ENCODE measurements at places on chromosomes 11 and 22.

- no peak for DNase-seq
These were observed 165.5 kb upstream of the C11orf58 start for GRCh38 chr11:16572945-16573344.

DNA sequence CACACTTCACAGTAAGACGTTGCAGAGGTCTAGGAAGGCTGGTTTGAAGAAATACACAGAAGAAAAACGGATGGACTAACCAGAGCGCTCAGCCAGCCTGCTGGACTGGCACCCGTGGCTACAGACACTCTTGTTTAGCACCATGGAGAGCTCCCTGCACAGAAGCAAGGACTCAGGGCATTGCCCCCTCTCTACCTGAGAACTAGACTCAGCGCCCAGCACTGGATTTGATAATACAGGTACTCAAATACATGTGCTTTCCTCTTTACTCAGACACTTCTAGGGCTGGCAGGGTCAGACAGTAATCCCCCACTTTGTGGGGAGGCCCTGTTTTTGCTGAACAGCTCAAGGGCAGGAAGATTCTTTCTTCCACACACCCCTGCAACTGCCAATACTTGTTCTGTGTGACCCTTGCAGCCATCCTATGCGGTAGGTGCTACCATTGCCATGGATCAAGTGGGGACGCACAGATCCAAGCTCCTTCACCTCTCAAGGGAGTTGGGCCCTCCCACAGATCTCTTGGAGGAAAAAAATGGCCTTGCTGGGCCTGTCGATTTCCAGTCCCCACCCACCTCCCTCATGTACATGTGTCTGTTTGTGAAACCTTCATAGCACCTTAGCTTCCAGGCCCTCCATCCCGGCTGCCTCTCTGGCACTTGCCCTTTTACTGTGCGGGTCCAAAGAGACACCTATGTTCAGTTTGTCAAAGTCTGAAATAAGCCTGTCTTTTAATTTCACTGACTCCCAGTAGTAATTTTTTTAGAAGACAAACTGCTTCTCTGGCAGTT is 5.1 kb upstream of the P2RX6 start:
- no peak for DNase-seq

- no peak for DNase-seq
These were observed 381.6 kb downstream of the ETS1 start for GRCh38 chr11:128205796-128206195.

GRCh38 chr11:103624708-103625623 is 411.5 kb upstream of the DDI1 start:
- no peak for DNase-seq

DNA sequence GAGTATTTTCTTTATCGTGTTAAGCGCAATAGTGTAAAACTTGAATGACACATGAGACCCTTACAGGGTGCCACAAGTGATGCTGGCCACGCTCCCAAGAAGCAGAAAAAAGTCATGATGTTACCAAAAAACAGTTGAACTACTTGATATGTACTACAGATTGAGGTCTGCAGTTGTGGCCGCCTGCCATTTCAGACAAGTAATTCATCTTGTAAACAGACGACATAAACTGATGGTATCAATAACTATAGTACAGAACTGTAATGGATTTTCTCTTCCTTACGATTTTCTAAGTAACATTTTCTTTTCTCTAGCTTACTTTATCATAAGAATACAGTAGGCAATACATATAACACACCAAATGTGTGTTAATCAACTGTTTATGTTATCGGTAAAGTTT is 5.5 kb downstream of the CD59 start:
- DNase-seq = no peak

DNA sequence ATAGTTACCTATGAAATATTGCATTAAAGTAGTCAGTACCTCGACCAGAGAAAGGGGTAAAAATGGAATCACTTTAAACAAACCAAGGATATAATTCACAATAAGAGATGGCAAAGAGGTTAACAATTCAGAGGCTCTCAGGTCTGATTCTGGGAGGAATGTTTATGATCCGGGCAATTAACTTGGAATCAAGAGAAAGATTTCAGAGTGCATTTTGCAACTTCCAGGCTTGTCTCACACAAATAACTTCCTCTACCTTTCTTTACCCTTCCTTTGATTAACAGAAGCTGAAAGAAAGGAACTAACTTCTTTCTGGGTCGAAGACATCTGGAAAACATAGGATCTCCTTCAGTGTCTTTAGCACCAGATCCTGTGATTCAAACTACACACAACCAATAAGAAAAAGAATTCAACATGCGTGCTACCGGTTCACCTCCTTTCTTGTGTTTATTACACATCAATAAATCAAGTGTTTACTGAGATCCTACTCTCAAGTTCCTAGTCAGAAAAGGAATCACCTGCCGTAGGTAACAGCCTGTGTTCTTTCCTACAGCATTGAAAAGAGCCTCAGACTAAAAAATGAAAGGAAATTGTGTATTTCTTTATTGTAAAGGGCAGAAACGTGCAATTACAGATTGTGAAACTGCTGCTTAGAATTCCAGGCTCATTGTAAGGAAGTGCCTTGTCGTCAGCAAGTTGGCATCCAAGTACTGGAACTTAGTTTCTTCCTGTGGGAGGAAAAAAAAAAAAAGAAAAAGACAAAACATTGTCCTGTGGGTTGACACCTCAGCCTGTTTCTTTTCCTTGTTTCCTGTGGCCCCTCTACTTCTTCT is 29.5 kb downstream of the CARD18 start:
- no peak for DNase-seq

- DNase-seq = no peak
These were observed 31.2 kb upstream of the SORL1-AS1 start for GRCh38 chr11:121483805-121484480.

DNA sequence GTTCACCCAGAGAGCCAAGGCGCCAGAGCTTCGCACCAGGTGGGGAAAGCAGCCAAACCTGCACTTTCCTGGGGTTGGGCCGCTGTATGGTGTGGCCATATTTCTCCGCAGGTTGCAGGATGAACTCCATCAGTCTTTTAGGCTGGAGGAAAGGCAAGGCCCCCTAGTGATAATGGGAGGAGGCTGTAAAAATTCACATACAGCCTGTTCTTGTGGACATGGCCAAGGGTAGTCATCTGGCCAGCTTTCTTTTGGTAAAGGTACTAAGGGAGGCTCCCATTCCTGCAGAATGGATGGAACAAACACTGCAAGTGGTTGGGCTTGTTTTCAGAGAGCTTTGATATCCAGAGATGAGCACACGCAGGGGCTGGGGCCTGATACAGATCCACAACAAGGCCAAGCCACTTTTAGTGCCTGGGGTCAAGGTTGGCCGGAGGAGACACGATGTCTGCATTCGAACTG is 29.6 kb downstream of the C22orf31 start:
- no peak for DNase-seq

GRCh38 chr22:46376908-46377524 is 41.5 kb downstream of the TRMU start:
- DNase-seq = no peak

DNA sequence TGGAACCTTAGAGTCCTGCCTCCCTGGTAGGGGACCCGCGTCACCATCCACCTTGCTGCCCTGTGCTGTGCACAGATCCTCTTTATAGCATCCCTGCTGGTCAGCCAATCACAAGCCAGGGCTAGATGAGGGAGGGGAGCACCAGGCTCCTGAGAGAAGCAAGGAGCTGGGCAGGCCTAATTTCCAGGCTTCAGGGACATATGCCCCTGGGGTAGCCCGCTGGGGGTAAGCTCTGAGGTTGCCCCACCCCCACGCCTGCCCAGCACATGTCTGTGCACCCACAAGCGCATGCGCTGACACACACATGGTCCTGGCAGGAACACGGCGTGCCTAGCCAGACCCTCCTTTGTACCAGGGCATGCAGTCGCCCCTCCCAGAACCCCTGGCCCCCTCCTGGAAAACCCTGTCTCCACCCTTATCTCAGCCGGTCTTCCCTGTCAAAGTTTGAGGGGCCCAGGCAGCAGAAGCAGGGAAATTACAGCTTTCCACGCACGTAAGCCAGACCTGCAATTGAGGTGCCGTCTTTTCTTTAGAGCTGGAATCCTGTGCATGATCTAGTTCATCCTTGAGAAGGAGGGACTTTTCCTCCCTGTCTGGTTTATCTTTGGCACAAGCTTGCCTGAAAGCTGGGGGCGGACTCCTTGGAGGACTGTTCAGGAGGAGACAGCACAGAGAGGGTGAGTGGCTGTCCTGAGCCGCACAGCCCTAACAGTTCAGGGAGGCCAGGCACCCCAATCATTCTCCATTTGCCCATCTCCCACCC is 2.1 kb downstream of the SSTR3 start:
- DNase-seq = peak; percentile 46

DNA sequence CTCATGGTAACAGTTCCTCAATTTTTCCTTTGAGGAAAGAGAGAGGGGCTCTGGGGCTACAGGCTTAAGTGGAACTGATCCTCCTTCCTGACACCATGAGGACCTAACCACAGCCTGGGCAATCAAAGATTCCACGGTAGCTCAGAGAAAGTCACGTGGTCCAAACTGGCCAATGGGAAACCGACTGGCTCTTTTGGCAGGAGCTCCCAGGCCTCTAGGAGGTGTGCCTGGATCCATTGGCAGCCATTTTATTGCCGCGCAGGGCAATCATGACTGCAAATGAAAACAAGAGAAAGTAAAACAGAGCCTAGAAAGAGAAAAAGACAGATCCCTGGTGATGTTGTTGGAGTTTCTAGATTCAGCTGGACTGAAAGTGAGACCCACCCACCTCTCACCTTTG is 27.3 kb upstream of the ASPHD2 start:
- DNase-seq = no peak

- DNase-seq = no peak
These were observed 86.7 kb downstream of the WNT7B start for GRCh38 chr22:45890351-45890635.

- DNase-seq = no peak
These were observed 6.4 kb upstream of the TESMIN start for GRCh38 chr11:68757711-68758110.

DNA sequence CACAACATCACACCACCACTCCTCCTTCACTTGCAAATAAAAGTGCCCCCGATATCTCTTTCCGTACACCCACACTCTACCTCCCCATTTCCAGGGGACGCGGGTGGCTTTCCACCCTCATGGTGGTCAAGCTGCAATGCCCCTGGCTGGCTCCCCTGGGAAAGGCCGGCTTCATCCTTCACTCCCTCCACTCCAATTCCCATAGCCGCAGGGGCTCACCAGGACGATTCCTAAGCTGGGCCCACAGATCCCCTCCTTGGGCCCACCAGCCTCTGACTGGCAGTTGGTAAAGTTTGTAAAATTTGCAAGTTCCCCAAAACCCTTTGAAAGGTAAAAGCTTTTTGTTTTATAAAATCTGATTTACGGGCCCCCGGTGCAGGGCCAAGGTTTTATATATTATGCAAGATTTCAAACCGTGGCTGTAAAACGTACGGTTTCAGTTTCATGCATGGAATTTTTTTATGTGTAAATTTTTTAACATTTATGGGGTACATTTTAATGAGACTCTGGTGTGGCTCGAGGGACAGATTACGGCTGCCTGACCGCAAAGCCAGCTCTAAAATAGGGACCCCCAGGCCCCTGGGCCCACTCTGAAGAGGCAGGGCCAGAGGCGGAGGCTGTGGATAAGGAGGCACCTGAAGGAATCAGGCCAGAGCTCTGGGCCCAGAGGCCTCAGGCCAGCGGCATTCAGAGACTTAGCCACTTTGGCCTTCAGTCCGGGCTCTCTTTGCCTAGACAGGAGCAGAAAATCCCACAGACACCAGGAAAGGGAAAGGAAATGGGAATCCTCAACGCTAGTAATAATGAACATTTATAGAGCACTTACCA is 106.5 kb downstream of the FEZ1 start:
- DNase-seq = no peak

GRCh38 chr11:98398508-98398907 is 622.2 kb upstream of the CNTN5 start:
- DNase-seq = no peak

DNA sequence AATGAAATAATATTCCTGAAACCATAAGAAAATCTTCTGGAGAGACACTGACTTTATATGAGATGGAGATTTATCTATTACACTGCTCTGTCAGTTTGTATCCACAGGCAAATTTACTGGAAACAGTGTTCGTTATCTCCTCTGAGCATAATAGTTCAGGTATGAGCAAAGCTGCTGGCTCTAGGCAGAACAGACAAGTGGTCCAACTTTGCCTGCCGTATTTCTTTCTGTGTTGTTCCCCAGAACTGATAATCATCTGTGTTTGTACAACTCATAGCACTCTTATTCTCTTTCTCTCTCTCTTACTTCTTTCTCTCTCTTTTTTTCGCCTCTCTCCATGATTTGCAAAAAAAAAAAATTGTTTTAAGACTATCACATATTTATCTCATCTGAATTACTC is 623.8 kb upstream of the CHORDC1 start:
- DNase-seq = no peak

DNA sequence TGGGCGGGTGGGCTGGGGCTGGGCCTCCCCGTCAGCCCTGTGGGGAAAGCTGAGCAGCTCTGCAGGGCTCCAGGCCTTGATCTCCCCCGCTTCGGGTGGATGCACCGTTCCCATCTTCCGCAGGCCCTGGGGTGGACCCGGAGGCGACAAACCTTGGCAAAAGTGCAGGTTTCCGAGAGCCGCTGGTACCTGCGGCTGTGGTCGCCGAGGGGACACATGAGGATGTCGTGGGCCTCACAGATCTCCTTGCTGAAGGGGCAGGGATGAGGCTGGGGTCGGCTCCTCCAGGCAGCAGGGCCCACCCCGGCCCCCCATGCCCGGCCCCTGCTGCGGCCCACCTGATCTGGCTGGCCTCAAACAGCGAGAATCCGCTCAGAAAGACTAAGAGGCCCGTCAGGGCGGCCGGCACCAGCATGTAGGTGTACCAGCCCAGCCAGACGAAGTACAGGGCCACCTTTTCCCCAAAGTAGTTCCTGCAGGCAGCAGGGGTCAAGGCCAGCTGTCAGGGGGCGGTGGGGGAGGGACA is 11.8 kb downstream of the ANO9 start:
- DNase-seq = no peak

DNA sequence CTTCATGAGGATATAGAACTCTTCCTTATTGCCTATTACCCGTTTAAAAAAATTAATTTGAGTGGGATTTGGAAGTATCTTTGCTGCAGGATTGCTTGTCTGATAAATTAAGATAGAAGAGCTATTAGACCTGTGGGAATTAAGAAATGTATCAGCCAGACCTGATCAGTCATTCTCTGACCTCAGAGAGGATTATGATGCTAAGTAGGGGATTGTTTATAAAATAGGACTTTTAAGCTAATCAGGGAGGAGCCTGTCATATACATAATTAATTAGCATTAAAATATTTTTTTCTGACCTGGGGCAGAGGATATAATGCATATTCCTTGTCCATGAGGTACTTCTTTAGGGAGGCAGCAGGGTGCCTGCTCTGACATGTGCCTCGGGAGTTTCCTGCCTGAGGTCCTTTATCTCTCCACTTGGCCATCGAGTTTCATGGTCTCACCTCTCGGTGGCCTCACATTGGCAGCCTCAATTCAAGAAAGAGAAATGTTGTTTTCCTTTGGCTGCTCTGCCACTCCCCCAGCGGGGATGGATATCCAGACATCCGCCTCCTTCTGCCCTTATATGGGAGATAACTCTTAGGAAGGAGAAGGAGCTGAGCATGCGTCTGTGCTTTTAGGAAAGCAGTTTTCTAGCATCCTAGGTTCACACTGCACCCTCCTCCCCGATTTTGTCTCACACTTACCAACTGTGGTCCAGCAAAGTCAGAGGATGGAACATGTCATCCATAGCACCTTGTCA is 41.1 kb downstream of the DIXDC1 start:
- DNase-seq = peak; percentile 72

- no peak for DNase-seq
These were observed at the start of gene ARRB1 for GRCh38 chr11:75351541-75351790. TSS of gene ARRB1 (minus strand) at chr11:75351661. CDS start at chr11:75351607, 54 bp downstream.

GRCh38 chr22:21989049-21989448 is 6.5 kb upstream of the TOP3B start:
- DNase-seq = no peak

GRCh38 chr11:41921746-41922390 is 462.4 kb upstream of the LRRC4C start:
- no peak for DNase-seq

Data from ovary (tissue), 10 donors.